ENCODE measurements at places on chromosomes 13 and 19. TPM values are rescaled to one million over a fixed set of nuclear protein-coding genes. Genes with fewer than 3 reads are reported as not detected.

- H3K27me3 ChIP-seq = no peaks in the 10 kb centered on the region
- peak overlapping the region; percentile 44 for H3K27ac ChIP-seq
- peak; percentile 68 for DNase-seq
- H3K4me1 ChIP-seq = peaks cover 19% of the 10 kb centered on the region
Observed at GRCh38 chr19:46629546-46630025, 4.7 kb upstream of the PTGIR start.

The BRME1 gene
- 3.0 TPM for total RNA-seq

DNA sequence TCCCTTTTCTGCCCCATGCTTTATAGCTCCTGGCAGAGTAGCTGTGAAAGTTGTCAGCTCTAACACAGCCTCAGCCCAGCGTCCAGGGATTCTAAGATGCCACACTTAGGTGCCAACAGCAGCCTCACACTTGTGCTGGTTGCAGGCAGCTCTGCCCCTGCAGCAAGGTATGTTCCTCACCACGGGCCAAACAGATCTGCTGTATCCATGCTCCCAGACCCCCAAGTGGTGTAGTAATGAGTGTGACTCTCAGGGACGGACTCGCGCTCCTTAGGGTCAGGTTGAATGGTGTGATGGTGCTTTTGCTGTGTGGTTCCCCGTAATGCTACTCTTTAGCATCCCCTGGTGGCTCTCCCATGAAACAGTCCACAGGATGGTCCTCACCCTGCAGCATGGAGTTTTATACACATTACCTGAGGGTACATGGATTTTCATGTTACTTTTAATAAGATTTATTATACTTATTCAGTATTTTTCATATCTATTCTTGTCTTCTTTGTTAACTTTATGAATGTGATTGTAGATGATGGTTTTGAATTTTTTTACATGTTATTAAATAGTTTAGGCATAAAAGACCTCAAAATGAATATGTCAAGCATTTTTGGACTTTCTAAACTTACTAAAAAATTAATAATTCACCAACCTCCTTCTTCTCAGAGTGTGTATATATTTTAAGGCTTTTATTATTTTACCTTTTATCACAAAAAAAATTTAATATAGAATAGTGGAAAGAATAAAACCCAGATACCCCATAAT is 232.5 kb downstream of the SLC7A1 start:
- peak; percentile 38 for DNase-seq
- H3K27ac ChIP-seq = no peak overlapping the region
- H3K4me3 ChIP-seq = no peak overlapping the region
- no peaks in the 10 kb centered on the region for H3K36me3 ChIP-seq
- H3K4me1 ChIP-seq = no peaks in the 10 kb centered on the region

DNA sequence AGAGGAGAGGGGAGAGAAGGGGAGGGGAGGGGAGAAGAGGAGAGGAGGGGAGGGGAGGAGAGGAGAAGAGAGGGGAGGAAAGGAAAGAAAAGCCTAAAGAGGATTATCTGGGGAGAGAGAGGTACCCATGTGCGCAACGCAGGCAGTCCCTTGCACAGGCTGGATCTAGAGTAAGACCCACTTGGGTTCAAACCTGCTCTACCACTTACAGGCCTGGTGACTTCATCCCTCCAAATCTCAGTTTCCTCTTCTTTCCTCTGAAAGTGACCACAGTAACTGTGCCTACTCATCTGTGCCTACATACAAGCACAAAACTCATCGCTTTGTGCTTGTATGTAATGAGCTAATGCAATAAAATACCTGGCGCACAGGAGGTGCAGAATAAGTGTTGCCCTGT is 732 bp upstream of the MAP1S start:
- no peaks in the 10 kb centered on the region for H3K27me3 ChIP-seq
- H3K36me3 ChIP-seq = no peaks in the 10 kb centered on the region
- no peak for DNase-seq
- H3K4me3 ChIP-seq = no peak overlapping the region
- no peak overlapping the region for H3K27ac ChIP-seq

DNA sequence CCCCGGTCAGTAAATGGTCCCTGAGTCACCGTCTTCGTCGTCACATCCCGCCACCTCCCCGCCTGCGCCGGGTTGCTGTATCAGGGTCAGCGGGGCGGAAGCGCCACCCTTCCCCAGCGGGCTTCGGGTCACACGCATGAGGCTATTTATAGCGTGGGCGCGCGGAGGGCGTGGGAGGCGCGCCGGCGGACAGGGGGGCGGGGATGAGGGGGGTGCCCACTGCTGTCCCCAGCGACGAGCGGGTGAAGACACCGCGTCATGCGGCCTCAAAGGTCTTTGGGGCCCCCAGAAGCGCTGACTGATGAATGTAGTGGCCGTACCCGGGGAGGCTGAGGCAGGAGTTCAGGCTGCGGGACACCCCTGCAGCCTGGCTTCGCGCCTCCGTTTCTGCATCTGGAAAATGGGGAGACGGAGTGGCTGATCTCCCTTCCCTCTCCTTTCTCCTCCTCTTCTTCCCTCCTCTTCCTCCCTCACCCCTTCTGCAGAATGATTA is 7.9 kb downstream of the UNC13A start:
- peaks cover 3% of the 10 kb centered on the region for H3K4me1 ChIP-seq
- H3K27me3 ChIP-seq = peaks cover 14% of the 10 kb centered on the region
- H3K27ac ChIP-seq = no peak overlapping the region
- DNase-seq = peak; percentile 71
- H3K4me3 ChIP-seq = no peak overlapping the region
- no peaks in the 10 kb centered on the region for H3K36me3 ChIP-seq

DNA sequence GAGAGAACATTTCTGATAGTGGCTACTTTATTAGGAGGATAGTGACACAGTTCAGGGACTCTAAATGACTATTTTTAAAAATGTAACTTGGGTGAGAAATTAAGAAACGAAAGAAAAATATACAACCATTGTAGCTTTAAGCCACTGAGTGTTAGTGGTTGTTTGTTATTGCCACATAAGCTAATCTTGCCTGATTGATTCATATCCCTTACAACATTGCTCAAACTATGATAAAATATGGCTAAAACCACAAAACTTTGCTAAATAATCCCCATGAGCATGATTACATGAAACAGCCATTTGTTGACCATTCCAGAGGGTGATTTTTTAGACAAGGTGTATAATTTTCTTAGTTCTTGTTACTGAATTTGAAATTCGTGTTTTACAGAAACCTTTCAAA is 343.4 kb downstream of the SLITRK5 start:
- no peaks in the 10 kb centered on the region for H3K4me1 ChIP-seq
- H3K36me3 ChIP-seq = no peaks in the 10 kb centered on the region
- H3K27ac ChIP-seq = no peak overlapping the region
- no peak overlapping the region for H3K4me3 ChIP-seq
- DNase-seq = no peak

The ADGRE3 gene
- total RNA-seq = not detected

DNA sequence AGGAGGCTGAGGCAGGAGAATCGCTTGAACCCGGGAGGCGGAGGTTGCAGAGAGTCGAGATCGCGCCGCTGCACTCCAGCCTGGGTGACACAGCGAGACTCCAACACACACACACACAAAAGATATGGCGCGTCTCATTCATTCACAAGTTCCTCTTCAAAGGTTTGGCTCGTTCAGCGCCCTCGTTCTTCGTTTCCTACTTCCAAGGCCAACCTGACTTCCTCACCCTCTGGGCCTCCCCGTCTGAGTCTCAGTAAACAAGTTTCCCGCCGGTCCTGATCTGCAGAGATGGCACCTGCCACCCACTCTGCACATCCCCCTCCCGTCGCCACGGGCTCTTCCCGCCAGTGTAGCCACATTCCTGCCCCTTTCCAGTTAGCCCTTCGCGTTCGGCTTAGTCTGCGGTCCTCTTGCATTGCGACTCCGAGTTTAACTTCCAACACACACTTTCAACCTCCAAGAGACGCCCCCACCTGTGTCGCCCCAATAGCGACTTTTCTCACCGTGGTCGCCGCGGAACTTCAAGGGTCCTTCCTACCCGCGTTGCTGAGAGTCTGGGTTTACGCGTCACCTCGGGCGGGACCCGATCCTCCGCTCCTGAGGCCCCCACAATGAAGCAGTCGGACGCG is 1.3 kb upstream of the BSG start:
- peak; percentile 41 for DNase-seq
- peak overlapping the region; percentile 27 for H3K4me3 ChIP-seq
- no peaks in the 10 kb centered on the region for H3K36me3 ChIP-seq
- peaks cover 37% of the 10 kb centered on the region for H3K4me1 ChIP-seq
- no peaks in the 10 kb centered on the region for H3K27me3 ChIP-seq

DNA sequence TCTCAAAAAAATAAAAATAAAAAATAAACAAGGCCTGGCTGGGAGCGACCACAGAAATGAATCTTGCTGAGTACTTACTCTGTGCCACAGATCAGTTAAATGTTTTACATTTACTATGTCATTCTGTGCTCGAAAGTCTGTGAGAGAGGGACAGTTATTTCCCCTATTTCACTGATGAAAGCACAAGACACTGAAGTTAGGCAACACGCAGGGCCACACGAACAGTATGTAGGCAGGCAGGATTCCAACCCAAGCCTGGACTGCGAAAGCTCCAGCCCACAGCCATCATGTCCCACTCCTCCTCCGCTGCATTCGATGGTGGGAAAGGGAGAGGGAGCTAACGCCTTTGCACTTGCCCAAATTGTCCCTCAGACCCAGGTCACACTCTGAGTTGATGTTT is 34.2 kb downstream of the RUBCNL start:
- H3K36me3 ChIP-seq = no peaks in the 10 kb centered on the region
- DNase-seq = peak; percentile 46
- no peaks in the 10 kb centered on the region for H3K4me1 ChIP-seq
- H3K4me3 ChIP-seq = no peak overlapping the region

The LILRA1 gene
- not detected for total RNA-seq

DNA sequence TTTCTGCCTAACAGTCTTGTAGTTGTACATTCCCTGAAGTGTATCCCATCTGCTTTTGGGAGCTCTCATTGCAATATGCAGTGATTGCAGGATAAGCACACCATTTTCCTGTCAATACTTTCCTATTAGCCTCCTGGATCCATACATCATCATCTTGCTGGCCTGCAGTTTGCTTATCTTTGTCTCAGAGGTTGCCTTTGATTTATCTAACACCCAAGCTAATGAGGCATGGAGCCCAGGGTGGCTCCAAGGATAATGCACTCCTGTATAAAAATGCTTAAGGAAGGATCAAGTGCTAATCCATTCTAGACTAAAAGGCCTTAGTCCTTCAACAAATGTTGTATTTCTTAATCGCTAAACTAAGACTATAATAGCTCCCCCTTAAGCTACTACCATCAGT is 161.6 kb upstream of the OBI1 start:
- DNase-seq = no peak
- H3K4me3 ChIP-seq = no peak overlapping the region
- H3K27me3 ChIP-seq = no peaks in the 10 kb centered on the region
